HuH-7.5 (cell line): ENCODE measurements at places on chromosomes 13 and 19.

GRCh38 chr19:19776206-19777008 is 43.5 kb upstream of the ZNF14 start:
- DNase-seq = peak; percentile 92

DNA sequence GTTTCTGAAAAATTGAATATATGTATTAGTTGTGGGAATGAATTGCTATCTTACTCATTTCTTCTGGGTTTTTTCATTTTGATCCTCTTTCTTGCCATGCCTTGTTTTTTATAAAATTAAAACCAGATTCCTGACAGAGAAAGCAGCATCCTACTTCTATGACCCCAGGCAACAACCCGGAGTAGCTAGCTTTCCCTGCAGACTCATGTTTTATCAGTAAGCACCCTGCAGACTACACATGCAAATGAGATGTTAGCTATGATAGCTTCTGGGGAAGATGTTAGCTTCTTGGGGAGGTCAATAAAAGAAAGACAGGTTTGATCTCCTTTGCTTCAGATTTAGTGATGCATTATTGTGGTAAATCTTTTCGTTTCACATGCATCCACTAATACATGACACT is 1598.6 kb downstream of the SLITRK5 start:
- DNase-seq = no peak

GRCh38 chr13:99875391-99875790 is 96.2 kb downstream of the ZIC5 start:
- DNase-seq = no peak

GRCh38 chr19:53183146-53183764 is 9.9 kb downstream of the ZNF665 start:
- no peak for DNase-seq

DNA sequence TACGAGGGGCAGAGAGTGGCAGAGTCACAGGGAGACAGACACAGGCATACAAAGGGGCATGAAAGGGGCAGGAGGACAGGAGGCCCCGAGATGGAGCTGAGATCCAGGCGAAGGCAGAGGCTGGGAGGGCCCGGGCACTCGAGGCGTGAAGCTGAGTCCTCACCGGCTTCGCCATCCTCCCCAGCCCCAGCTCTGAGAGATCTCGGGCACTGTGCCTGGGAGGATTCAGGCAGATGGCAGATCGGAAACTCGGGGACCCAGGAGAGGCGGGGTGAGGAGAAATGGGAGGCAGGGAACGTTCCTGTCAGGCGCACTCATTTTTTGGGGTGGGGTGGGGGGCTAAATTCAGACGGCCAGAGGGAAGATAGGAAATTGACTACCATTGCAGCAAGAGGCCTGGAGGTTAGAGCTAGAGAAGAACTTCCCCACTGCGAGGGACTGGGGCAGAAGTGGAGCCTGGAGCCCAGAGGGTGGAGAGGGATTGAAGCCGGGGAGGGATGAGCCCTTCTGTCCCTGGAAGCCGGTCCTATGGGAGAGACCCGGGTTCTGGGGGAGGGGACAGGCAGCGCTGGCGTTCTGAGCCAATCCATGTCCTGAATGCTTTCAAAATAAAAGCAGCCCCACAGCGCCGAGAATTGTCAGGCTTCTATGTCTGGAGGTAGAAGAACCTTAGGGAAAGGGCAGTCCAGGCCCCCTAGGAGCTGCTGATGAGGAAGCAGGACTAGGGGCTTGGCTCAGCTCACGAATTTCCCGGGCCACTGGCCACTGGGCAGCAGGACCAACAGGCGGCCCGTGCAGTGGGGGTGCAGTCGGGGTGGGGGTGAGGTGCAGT is 12.6 kb downstream of the LRRC4B start:
- no peak for DNase-seq

- DNase-seq = no peak
These were observed 2.3 kb upstream of the FCAR start for GRCh38 chr19:54871696-54872095.

DNA sequence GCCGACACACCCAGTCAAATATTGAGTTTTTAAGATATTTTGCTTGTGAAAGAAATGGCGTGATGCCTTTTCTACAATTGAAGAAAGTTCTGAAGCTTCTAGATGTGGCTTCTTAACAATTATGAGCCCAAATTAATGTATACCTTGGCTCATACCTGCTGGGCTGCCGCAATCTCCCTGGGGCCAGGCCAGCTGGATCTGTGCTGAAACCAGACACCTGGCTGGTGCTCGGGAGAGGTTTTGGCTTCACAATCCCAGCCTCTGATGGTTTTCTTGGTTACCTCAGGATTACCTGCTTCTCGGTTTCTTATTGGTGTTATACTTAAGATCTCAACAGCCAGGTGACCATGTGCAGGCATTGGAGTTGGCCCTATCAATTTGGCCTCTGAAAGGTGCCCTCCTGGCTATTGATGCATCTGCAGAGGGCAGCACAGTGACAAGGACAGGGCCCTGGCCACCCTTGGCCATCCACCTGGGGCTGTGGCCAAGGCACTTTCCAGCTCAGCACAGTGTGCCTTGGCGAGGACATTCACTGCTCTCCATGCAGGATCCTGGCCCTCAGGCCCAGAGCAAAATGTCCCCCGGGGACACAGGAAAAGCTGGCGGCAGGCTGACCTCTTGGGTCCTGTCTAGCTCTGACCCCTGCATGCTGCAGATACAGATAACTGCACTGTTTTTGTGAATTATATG is 305.0 kb downstream of the ZNF536 start:
- no peak for DNase-seq

DNA sequence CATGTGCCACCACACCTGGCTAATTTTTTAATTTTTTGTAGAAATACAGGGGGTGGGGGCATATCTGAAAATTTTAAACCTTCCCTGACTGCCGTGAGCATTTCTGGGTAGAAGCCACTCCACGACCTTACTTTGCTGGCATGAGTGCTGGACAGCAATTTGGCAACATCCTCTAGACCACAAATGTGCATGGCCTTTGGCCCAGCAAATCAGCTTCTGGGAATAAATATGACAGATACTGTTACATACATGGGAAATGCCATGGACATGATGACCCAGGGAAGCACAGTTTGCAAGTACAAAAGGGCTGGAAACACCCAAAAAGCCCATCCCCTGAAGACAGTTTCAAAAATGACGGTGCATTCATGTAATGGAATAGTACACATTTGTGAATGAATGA is 3.2 kb upstream of the PVR start:
- no peak for DNase-seq

GRCh38 chr19:4587527-4587926 is 28.0 kb upstream of the SEMA6B start:
- DNase-seq = no peak

- no peak for DNase-seq
These were observed 131.2 kb downstream of the RXFP2 start for GRCh38 chr13:31870511-31870910.

DNA sequence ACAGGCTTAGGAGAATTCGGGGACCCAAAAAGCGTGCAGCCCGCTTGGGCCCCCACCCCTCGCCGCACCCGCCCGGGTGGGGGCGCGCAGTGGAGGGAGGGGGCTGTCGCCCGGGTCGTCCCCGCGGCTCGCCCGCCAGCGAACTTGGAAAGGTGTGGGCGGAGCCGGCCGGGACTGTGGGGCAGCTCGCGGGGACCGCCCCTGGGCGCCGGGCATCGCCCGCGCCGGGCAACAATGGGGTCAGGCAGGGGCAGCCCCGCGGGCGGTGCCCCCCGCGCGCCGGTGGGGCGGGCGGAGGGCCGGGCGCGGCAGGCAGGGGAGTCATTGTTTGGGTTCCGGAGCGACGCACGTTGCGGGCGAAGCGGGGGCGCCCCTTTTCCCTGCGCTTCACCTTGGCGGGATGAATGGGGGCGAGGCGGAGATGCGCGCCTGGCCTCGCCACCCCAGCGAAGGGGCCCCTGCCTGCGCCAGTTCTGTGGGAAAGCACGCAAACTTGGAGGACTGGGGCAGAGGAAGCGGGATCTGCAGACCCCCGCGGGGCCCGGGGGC is 647 bp upstream of the KLF12 start:
- DNase-seq = peak; percentile 36
